Tongue (tissue), 3 donors: ENCODE measurements at places on chromosomes 16 and 17.
A peak's percentile ranks its signal among the peaks of the same experiment; 100 is the strongest.

- no peak for DNase-seq
Measured at GRCh38 chr17:8142158-8142886, 9.9 kb downstream of the PER1 start.

GRCh38 chr16:17828012-17828411 is 357.3 kb upstream of the XYLT1 start:
- DNase-seq, result peak; percentile 50

DNA sequence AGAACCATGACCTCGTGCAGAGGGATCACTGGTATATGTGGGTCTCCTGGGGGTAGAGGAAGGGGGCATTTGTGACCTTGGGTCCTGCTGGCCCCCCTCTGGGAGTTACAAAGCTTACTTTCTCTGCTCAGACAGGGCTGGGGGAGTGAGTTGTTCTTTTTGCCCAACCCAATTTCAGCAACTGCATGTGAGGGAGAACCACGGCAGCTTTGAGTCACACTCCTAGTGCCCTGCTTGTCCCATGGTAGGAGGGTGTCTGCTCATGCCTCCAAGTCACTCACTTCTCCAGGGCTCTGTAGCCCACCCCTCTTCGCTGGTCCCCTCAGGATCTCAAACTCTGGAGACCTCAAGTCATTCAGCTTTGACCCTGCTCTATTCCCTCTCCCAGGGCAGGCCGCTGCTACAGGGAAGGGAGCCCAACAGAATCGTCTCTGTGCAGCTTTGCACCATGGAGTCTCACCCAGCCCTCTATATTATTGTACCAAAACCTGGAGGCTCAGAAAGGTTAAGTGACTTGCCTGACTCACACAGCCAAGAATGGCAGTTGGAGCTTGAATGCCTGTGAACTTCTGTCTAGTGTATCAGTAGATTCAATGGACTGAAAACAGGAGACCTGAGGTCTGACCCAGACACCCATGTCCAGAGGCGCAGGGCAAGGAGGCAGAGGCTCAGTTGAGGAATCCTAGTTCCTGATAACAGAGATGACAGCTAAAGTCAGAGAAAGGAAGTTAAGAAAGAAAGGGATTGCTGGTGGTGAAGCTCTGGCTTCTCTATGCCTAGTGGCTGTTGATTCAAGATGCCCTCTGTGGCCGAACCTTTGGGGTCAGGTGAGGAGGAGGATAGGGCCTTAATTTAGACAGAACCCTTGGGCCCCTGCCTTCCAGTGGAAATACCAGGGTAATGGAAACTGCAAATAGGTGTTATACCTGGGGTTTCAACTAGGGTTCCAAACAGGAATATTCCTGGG is 14.6 kb upstream of the ETV4 start:
- no peak for DNase-seq

DNA sequence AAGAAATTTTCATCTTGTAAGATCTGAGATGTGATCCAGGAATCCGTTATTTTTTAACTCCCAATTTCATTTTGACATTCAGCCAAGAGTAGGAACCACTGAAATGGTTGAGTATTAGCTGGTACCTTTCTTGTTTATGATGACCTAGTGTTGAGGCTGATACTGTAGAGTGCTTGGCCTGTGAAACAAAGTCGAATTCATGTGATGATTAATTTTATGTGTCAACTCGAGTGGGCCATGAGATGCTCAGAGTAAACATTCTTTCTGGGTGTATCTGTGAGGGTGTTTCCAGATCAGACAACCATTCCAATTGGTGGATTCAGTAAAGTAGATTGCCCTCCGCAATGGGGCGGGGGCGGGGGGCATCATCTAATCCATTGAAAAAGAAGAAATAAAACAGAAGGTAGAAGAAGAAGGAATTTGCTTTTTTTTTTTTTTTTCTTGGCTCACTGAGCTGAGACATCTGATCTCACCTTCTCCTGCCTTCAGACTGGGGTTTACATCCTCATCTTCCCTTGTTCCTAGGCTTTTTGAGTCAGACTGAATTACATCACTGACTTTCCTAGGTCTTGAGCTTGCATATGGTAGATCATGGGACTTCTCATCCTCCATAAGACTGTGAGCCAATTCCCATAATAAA is 264.6 kb upstream of the KCNJ16 start:
- DNase-seq, result no peak

DNA sequence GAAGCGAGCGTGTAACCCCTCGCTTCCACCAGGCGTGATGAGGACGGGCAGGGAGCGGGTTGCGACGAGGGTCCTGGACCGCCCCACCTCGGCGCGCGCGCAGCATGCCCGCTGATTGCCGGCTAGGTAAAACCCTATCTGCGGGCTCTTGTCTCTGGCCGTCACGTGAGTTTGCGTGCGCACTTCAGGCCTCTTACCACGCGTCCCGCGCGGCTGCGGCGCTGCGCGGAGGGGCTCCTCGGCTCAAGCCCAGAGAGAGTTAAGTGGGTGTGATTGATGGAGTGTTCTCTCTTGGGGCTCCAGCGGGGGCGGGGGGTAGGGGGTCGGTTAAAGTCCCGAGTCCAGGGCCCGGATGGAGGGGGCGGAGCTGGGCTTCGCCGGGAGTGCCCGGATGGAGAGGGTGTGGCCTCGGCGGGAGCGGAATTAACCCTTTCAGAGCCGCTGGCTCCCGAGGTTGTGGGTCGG is 7.9 kb downstream of the KDM6B start:
- peak; percentile 97 for DNase-seq

GRCh38 chr17:75695141-75695829 is 26.0 kb upstream of the ITGB4 start:
- DNase-seq, result no peak

DNA sequence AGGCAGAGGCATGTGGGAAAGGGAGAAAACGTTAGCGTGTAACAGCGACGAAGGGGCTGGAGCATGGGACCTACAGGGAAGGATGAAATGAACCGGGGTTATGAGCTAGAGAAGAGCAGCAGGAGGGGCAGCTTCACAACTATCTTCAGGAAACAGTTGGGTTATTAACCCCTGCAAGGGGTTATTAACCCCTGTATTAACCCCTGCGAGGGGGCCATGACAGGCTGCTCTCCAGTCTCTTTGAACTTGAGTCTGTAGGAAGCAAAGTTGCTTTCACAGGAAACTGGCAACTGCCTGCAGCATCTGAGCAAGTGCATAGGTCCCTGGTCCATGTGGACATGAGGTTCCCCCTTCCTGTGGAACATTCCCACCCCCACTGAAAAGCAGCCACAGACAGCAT is 119.2 kb upstream of the CRHR1 start:
- DNase-seq, result no peak

- no peak for DNase-seq
Measured at GRCh38 chr16:86095906-86096485, 197.0 kb downstream of the IRF8 start.

DNA sequence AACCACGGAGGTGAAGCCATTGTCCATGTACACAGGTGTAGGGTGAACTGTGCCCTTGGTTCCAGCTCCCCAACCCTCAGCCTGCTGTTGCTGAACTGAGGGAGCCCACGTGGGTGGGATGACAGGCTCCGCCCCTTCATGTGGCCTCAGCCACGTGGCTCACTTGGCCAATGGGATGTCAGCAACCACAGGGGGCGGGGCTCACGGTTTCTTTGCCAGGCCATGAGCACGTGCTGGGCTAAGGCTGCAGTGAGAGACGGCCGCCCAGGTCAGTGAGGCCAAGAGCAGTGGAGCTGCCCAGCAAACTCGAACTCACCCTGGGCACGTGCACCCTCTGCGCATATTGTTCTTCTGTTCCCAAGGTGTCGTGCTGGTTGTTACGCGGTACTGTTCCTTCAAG is 282.6 kb downstream of the IRF8 start:
- no peak for DNase-seq

GRCh38 chr17:51908841-51909537 is 249.5 kb downstream of the CA10 start:
- DNase-seq, result no peak

GRCh38 chr16:11757671-11758545 is 15.3 kb upstream of the TXNDC11 start:
- no peak for DNase-seq

DNA sequence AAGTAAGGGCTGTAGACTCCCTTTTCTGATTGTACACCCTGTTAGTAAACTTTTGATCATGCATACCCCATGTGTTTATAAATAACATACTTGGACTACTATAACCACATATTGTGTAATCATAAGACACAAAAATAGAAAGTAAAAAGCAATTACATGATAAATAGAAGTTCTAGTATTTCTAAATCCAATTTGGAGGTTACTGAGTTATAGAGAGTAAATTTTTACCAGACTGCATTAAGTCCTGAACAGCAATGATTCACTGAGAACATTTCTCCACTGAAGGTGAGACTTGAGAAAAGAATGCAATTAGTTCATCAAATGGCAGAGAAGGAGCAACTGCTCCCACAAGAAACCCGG is 7.7 kb upstream of the TBKBP1 start:
- DNase-seq, result no peak

DNA sequence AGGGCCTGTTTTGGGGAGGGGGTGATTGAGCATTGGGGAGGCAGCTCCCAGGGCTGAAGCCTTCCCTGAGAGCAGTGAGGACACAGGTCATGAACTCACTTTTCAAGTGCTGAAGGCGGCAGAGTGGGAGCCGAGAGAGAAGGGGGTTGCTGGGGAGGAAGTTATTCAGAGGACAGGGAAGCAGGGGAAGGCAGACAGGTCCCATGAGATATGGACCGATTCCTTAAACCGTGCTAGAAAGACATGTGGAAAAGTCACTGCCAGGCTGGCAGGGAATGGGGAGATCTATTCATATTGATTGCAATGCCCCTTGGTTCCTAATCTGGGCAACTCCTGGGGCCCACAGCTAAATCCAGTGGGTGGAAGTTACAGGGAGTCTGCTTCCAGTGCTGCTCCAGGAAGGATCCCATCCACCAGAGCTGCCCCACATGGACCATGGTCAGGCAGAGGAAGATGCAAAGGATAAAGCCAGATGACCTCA is 1.1 kb downstream of the CCL4 start:
- DNase-seq, result no peak

GRCh38 chr17:10344816-10345215 is 28.0 kb downstream of the MYH13 start:
- no peak for DNase-seq

- peak; percentile 19 for DNase-seq
Measured at GRCh38 chr17:73514146-73514863, 129.9 kb downstream of the SDK2 start.

GRCh38 chr17:51014129-51014528 is 106.5 kb downstream of the SPAG9 start:
- DNase-seq, result no peak

- DNase-seq, result peak; percentile 69
Measured at GRCh38 chr17:38705803-38706504, 881 bp downstream of the MLLT6 start.

DNA sequence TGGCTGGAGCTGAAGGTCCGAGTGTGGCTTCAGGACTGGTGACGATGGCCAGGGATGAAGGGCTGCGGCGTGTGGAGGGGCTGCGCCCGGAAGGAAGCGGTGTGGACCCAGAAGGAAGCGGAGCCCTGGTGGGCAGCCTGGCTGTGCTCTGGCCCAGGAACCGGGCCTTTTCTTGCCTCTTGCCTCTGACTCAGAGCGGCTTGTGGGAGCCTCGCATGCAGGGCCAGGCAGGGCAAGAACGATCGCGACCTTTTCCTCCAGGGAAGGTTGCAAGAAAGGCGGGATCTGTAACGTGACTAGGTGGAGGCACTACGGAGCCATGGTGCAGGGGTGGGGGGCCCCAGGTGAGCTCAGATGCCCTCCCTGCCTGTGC is 78.0 kb downstream of the JPH3 start:
- no peak for DNase-seq

DNA sequence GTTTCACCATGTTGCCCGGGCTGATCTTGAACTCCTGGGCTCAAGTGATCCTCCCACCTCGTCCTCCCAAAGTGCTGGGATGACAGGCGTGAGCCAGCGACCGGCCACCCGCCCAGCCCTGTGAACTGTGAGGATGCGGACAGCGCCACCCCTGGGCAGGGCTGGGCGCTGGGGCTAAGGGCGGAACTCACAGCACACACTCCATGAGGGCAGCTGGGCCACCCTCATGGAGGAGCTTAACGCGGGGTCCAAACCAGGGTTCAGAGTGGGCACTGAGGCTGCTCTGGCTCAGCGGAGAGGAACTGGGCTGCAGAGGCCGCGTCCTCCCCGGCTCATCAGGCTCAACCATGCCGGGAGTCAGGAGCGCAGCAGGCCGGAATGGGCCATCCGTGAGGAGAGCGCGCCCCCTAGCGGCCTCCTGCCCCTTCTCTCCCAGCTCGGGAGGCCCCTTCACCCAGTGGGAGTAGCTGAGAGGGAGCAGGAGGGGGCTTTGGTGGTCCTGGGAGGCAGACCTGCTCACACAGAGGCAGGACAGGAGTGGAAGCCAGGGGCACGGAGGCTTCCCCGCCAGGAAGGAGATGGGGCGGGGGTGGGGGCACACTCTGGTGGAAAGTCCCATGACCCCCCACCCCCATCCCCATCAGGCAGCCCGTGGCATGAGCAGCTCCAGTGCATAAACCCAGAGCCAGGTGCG is 13.8 kb downstream of the CORO7 start:
- peak; percentile 91 for DNase-seq

GRCh38 chr17:80413771-80414507 is 1.0 kb upstream of the ENDOV start:
- DNase-seq, result no peak

- DNase-seq, result no peak
Measured at GRCh38 chr16:14608604-14609003, 21.5 kb downstream of the PARN start.
